Right lung (tissue), 10 donors: ENCODE measurements at places on chromosomes 5 and 9. TPM values are rescaled to one million over a fixed set of nuclear protein-coding genes. Genes with fewer than 3 reads are reported as not detected.

DNA sequence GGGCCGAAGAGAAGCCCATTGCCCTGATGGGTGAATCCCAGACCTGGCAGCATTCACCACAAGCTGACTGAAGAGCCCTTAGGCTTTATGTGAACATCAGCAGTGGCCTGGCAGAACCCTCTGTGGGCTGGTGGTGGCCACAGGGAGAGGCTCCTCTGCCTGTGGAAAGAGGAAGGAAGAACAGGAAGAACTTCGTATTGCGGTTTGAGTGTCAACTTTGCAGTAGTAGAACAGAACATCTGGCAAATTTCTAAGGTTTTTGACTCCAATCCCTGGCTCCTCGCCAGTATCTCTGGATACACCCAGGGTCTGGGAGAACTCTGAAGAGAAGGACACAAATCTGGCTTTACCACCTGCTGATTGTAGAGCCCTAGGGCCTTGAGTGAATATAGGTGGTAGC is 356.4 kb upstream of the GRAMD2B start:
- DNase-seq, result no peak

DNA sequence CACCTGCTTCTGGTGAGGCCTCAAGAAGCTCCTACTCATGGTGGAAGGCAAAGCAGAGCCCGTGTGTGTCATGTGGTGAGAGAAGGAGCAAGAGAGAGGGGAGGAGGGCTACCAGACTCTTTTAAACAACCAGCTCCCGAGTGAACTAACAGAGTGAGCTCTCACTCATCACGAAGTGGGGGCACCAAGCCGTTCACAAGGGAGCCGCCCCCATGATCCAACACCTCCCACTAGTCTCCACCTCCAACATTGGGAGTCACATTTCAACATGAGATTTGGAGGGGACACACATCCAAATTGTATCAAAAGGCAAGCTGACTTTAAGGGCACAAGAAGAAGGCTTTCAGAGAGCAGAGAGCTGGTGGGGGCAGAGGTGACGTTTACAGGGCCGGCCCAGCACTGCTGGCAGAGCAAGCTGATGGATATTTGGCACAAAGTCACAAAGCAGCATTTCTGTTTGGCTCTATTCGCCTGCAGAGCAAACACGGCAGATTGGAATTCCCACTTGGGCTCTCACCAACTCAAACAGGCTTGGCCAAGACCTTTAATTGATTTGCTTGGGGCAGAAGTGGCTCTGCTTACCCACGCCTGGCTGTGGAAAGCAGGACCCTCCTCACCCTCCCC is 20.0 kb downstream of the PITX1 start:
- DNase-seq, result no peak

DDX4 gene
- polyA plus RNA-seq, result not detected

- DNase-seq, result no peak
These were observed 223.9 kb upstream of the DMRT1 start for GRCh38 chr9:617445-618085.

DNA sequence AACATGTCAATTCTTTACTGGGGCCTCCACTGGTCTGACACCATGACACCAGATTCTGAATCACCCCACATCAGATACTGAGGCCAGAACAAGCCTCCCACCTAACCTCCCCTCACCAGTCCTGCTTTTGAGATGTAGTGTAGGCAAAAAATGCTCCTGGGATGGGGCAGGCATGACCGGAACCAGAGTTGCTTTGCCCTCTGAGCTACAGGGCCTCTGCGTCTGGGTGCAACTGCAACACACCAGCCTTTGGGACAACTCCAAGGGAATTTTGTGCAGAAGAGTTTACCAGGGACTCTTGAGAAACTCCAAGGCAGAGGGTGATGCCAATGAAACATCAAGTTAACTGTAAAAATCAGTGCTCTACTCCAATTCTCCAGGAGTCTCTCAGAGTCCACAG is 79.4 kb downstream of the SIL1 start:
- DNase-seq, result no peak

GRCh38 chr9:128702445-128702948 is at the start of gene PKN3:
TSS of gene PKN3 (plus strand) at chr9:128702503. CDS start at chr9:128702916, 413 bp downstream.
- peak; percentile 84 for DNase-seq

- DNase-seq, result no peak
These were observed 39.3 kb upstream of the CDC42SE2 start for GRCh38 chr5:131224387-131225201.

DMGDH gene
- polyA plus RNA-seq, result 2.9 TPM

GRCh38 chr5:53041071-53041692 is 52.0 kb downstream of the ITGA2 start:
- no peak for DNase-seq

- peak; percentile 11 for DNase-seq
These were observed 147.4 kb upstream of the LRRTM2 start for GRCh38 chr5:139022528-139022927.

- no peak for DNase-seq
These were observed 1881.5 kb downstream of the EFNA5 start for GRCh38 chr5:105789246-105789645.

DNA sequence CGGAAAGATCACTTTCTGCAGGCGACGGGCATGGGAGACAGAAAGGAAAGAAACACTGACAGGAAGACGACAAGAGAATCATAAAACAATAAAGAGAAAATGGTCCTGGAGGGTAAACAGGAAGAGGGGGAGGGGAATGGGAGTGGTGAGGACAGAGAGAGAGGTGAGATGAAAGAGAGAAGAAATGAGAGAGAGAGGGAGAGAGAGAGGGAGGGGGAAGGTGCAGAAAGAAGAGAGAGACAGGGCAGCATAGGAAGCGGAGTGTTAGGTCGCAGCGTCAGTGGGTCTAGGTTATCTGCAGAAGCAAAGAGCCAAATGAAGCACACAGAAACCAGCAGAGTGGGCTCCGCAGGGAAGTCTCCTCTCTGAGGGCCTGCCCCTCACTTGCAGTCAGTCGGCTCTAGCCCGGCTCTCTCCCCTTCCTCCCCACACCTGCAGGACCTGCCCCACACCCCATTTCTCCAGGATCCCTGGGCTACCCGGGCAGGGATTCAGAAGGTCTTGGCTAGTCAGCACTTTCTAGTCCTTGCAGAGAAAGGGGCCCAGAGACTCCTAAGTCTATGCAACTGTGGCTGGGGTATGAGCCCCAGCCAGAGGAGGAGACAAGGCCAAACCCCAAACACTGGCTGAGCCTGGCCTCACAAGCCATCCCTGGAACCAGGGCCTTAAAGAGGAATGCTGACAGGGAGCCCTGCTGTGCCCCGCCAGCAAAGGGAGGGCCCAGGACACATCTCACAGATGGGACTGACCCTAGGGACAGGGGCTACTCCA is 29.7 kb upstream of the MEIKIN start:
- no peak for DNase-seq

DNA sequence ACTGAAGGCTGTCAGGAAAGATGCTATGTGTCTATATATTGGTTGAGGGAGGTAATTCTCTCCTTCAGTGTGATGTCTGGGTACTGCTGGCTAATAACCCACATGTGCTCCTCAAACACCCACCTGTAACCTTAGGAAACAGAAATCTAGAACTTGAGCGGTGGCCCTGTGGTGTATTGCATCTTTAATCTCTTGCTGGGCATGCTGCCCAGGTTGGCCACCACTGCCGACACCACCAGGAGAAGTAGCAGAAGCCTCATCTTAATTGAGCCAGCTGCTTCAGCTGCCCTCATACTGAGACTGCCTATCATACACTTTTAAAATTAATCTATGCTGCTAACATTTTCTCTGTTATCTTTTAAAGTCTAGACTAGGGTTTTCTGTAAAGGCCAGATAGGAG is 103.5 kb upstream of the C5orf63 start:
- no peak for DNase-seq

DNA sequence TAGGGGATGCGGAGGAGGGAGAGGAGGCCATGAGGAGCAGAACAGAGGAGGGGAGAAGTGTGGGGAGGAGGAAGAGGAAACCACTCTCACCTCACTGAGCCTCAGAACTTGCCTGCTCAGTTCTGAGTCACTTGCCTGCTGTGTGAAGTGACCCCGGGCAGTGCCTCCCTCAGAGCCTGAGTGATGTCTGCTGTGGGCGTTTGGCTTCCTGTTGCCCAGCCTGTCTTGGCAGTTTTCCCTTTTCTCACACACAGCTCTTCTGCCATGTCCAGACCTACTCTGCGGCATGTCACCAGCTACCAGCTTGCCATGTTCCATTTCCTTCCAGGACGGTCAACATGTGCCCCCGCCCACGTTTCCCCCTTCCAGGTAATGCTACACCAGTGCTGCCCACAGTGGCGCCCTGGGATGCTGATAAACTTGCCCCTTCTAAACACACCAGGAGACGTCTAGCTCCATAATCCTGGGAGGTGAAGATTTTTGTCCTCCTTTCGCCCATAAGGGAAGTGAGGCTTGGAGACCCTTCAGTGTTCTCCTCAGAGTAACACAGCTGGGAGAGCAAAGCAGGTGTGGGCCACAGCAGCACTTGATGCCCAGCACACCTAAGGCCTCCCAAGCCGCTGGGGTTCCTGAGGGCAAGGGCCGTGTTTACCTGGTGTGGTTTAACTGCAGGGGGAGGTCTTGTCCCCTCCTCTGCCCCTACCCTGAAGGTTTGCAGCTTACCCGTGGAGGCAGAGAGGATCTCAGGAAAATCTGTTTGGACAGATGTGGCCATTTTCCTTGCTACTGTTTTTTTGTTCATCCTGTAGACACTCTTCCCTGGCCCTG is 63.8 kb upstream of the RNF130 start:
- no peak for DNase-seq

DNA sequence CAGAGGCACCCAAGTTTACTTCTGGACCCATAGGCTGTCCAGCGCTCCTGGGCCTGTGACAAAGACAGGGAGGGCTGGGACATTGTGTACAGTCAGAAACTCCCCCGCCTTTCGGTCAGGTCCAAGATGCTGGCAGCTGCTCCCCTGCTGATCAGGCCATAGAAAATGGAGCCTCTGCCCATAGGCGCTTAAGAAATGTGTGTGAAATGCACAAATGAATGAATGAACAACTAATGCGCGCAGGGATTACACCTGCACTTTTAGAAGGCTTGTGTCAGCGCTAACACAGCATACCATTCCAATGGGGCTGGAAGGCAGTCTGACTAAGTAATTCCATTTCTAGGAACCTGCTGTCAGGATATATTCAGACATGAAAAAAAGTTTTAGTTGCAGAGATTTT is 16.3 kb downstream of the PTPN3 start:
- DNase-seq, result no peak

DNA sequence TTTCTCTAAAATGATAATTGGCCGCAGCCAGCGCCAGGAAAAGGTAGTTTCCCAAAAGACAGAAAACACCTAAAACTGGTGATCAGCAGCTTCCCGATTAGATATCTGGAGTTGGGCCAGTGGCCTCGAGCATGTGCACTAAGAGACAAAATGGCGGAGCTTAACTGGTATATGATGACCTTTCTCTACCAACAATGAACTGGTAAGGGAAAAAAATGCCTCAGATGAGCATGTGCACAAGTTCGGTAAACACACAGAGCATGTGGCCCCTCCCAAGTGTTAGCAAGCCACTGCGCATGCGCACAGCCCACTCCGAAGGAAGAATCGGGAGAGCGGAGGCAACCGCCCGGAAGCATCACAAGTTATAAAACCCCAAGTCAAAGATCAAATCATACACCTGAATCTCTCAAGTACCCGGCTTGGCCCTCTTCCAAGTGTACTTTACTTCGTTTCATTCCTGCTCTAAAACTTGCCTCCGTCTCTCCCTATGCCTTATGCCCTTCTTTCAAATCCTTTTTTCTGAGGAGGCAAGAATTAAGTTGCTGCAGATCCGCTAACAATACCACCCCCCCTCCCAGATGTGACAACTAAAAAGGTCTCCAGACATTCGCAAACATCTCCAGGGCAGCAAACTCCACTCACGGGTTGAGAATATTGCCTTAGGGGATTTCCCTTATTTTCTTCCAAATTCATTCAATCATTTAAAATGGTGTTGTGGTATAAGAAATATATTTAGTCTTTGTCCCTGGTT is 15.0 kb upstream of the PTBP3 start:
- DNase-seq, result peak; percentile 69

DNA sequence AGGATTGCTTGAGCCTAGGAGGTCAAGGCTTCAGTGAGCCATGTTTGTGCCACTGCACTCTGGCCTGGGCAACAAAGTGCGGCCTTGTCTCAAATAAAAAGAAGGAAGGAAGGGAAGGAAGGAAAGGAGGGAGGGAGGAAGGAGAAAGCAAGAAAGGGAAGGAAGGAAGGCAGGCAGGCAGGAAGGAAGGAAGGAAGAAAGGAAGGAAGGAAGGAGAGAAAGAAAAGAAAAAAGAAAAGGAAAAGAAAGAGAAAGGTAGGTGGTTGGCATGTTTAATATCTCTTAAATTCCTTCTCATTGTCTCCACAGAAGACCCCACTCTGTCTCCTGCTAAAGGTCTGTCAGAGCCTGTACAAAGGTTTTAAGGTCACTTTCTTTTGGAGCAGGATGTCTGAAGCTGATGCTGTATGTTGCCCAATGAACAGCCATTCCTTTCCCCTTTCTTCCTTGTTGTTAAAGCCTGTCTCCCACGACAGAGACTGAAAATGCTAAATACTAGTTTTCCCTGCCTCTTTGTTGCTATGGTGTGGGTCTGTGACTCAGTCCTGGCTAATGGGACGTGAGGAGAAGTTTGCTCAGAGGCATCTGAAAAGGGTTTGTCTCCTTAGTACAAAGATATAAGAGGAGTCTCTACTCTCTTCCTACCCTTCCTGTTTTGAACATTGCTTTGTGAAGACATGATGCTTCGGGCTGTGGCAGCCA is 213.3 kb downstream of the PCSK1 start:
- no peak for DNase-seq
